ENCODE measurements at places on chromosomes 12 and 14.

DNA sequence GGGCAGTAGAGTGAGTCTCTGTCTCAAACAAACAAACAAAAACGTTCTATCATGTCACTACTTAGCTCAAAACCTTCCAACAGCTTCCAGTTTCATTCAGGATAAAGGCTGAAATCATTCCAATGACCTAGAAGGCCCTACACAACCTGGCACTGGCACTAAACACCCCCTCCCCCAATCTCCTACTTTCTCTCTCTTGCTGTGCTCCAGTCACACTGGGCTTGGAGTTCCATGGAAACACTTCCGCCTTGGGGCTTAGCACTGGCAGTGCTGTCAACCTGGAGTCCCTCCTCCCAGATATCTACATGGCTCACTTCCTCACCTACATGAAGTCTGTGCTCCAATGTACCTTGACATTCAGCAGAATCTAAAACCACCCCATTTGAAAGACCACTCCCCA is 65.0 kb upstream of the SINHCAF start:
- DNase-seq, result no peak

DNA sequence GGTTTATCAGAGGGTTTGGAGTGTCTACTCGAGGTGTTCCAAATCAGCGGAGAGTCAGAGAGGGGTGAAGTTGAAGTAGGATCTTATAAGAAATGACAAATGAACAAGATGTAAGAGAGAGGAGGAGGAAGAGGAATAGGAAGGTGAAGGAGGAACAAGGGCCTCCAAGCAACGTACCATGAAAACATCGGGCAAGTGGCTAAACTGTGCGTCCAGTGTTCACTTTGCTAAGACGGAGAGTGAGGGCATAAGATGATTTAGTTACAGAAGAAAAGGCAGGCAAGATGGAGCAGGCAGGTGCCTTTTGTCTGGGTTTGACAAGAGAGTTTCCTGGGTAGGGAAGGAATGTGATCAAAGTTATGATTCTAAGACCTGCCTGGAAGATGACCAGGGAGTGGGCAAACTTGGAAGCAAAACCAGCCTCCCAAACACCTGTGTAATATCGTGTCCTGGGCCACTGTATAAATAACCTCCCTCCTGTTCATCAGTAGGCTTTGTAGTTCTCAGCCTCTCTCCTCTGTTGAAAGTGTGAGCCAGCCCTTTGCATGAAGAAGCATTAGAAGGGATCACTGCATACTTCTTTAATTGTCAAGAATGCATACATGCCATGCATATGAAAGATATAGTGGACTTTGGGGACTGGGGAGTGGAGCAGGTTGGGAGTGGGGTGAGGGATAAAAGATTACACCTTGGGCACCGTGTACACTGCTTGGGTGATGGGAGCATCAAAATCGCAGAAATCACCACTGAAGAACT is 111.4 kb downstream of the ZFP36L1 start:
- no peak for DNase-seq

DNA sequence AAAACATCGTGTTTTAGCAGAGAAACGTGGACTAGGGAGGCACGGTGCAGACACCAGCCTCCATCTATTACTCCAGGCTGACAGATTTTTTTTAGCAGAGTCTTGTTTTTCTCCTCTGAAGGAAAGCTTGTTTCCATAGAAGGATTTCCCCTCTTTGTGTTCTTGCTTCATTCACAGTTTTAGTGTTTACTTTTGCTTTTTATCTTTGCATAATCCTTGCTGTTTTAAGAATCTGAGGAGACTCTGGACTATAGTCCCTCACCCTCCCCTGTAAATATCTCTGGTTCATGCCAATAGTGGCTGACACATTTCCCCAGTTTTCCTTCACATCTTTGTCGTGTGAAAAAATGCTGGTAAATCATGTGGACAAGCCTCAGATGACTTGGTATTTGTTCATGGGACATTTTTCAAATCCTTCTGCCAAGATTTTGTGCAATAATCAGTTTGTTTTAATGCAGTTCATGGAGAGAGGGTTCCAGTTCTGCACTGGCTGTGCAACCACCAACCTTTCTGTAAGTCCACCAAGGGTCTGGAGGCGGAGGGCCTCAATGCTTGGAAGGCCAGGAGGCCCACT is 39.9 kb upstream of the TMCC3 start:
- DNase-seq, result no peak

- DNase-seq, result no peak
Observed at GRCh38 chr12:74066476-74066875, 471.2 kb upstream of the ATXN7L3B start.

DNA sequence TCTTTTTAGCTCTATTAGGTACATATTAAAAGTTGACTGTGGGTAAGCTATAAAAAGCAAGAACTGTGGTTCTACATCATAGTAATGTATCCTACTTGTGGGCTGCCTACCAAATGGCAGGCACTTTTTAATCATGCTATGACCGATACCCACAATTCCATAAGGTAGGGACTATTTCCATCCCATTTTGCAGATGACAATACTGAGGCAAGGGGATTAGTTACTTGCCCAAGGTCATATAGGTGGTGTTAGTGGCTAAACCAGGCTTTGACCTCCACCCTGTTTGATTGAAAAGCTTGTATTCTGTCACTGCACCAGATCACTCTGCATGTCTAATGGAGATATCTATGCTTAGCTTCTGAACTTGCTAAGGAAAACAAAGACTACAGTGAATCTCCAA is 151.9 kb downstream of the SSPN start:
- no peak for DNase-seq

GRCh38 chr14:57863471-57863870 is 2.4 kb downstream of the SLC35F4 start:
- no peak for DNase-seq

- no peak for DNase-seq
Observed at GRCh38 chr14:30925254-30925653, 50.9 kb downstream of the COCH start.

DNA sequence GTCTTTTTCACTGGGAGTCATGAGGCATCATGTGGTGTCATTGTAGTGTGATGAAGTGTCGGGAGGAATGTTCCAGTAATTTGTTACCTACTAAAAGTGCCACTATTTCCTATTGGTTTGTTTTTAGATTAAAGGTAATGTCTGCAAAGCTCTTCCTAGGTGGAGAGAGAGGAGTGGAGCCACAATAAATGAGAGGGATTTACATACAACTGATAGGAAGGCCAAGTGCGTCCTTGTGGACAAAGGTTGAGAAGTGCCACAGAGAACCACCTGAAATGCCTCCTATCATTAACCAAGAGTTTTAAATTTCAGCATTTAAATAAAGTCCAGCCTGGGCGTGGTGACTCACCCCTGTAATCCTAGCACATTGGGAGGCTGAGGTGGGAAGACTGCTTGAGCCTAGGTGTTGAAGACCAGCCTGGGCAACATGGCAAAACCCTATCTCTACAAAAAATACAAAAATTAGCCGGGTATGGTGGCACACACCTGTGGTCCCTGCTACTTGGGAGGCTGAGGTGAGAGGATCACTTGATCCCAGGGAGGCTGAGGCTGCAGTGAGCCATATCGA is 2.5 kb upstream of the SNX6 start:
- DNase-seq, result no peak

DNA sequence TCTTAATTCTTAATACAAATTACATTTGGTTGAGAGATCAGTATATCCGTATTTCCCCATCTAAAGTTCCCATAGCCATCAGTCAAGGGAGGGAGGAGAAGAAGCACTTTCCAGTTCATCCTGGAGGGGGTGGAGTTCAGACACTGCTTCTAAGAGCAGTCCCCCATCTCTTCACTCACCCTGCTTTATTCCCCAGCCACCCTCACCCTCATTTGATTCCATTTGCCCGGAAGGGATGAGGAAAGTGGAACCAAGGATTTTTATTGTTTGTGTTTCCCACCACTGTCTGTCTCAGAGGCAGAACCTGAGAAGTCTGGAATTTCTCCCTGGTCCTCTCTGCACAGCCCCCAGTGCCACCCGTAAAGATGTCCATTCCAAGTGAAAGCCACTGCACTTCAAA is 134.2 kb upstream of the HIF1A start:
- DNase-seq, result no peak

- no peak for DNase-seq
Observed at GRCh38 chr12:109739747-109740693, 26.4 kb downstream of the FAM222A start.

DNA sequence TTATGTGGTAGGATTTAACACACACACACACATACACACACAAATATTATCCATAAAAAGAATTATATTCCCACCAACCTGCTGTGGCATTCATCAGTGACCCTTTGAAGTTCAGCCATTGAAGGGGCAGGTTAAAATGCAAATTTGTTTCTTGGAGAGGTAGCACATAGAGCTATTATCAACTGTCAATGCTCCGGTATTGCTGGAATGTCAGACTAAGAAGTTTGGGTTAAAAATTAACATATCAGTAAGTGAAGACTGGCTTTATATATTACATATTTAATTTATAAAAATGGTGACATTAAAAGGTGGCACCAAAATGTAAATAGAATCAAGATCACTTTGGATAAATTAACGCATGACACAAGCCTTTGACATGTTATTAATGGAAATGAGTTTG is 207.3 kb downstream of the DAD1 start:
- DNase-seq, result no peak

DNA sequence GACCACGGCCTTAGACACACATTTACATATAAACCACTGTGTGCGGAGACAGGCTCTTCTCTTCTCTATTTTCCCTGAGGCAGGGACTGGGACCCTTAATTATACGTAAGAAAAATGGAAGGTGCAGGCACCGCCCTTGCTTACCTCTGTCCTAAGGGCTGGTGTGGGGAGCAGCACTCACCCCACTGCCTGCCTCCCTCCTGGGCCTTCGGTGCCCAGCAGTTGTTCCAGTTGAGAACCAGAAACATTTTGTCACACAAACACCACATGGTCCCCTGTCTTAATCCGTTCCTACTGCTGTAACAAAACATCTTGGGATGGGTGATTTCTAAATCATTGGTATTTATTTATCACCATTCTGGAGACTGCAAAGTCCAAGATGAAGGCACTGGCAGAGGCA is 192.7 kb upstream of the DIO3 start:
- no peak for DNase-seq

GRCh38 chr12:70645494-70646317 is 8.5 kb upstream of the PTPRB start:
- DNase-seq, result peak; percentile 42

- peak; percentile 15 for DNase-seq
Observed at GRCh38 chr12:113413488-113413939, 8.7 kb upstream of the SDSL start.

GRCh38 chr12:11744410-11744801 is 94.9 kb downstream of the ETV6 start:
- no peak for DNase-seq

GRCh38 chr12:45828402-45828801 is 98.9 kb downstream of the ARID2 start:
- DNase-seq, result no peak

GRCh38 chr12:50505675-50506530 is 1.1 kb downstream of the DIP2B start:
- peak; percentile 32 for DNase-seq

DNA sequence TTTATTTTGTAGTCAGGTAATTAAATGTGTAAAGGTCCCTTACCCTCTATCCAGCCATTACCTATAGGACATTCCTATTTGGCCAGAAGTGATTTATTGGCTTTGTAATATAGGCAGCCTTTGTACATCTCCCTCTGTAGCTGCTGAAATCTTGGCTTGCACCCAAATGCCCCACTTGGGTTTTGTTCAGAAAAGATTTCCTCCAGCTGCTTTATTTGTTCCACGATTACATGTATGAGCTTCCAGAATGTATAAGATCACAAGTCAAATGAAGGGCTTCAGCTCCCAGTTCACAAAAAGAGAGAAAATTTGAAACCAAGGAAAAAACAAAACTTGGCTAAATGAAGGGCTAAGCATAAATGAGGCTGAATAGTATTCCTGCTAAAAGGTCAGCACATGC is 103.4 kb downstream of the EFCAB11 start:
- DNase-seq, result no peak

- DNase-seq, result no peak
Observed at GRCh38 chr12:115983226-115983798, 294.2 kb downstream of the MED13L start.

DNA sequence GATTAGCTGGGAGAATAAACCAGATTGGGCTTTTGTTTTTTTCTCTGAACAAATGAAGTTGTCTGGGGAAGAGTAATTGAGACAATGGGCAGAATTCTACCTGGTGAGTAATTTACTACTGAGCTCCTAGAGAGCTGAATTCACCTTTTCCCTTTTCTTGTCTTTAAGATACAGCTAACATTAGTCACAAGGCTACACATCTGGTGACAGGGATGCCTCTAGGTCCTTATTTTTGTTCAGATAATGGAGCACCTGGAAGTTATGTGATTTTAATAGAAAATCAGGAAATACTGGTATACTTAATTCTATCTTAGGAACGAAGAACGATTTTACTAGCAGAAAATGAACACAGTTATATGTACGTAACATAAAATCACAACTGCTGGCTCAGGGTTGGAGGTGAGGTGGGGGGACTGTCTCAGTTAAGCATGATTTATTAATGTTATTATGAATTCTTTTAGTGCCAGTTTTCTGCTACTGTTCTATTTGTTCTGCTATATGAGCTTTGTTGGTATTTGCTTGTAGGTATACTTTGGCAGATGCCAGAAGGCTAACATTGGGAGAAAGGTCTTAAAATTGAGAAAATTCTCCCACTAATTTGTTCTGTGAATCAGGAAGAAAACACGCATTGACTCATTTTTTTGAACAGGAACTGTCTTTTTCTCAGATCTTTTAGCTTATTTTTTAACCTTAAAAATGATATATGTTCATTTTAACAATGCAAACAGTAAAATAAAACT is 482.7 kb upstream of the RGS6 start:
- DNase-seq, result no peak

DNA sequence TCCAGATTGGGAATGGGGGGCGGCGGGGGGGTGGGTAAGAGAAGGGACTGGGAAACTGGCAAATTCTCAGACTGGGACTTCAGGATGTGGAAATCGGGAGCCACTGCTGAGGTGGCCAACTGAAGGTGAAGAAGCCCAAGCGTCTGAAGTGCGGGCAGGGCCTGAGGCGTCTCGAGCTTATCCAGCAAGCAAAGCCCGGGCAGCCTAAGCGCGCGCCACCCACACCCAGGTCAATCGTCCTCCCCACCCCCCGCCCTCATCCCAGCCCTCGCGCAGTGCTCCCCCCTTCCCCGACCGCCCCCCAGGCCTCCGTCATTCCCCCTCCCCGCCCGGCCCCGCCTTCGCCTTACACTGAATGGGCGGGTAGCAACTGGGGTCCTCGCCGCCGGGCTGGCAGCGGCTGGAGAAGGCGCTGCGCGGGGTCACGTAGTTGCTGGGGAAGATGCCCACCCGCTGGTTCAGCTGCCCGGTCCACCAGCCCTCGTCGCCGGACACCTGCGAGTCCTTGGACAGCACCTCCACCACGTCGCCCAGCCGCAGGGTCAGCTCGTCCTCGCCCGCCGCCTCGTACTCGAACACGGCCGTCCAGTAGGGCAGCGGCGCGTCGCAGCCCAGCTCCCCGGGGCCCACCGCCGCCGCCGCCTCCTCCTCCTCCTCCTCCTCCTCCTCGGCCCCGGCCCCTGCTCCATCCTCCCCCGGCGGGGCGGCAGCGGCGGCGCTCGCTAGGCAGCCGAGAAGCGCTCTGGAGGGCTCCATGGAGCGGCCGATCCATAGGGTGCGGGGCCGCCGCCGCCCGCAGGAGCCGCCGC is 693 bp downstream of the MAP3K9 start:
- peak; percentile 60 for DNase-seq

- peak; percentile 7 for DNase-seq
Observed at GRCh38 chr12:68175557-68176061, 16.1 kb upstream of the IFNG start.

- DNase-seq, result no peak
Observed at GRCh38 chr14:50599700-50600444, 39.9 kb downstream of the ATL1 start.

Measured in transverse colon (tissue), 4 donors.